ENCODE measurements at places on chromosomes 12 and 14.
A peak's percentile ranks its signal among the peaks of the same experiment; 100 is the strongest.

- no peak for DNase-seq
Observed at GRCh38 chr12:95859344-95859816, 628 bp downstream of the SNRPF start.

GRCh38 chr12:122021822-122022392 lies at the start of gene BCL7A:
TSS of gene BCL7A (plus strand) at chr12:122021884. CDS start at chr12:122022092, 208 bp downstream.
- peak; percentile 13 for DNase-seq

DNA sequence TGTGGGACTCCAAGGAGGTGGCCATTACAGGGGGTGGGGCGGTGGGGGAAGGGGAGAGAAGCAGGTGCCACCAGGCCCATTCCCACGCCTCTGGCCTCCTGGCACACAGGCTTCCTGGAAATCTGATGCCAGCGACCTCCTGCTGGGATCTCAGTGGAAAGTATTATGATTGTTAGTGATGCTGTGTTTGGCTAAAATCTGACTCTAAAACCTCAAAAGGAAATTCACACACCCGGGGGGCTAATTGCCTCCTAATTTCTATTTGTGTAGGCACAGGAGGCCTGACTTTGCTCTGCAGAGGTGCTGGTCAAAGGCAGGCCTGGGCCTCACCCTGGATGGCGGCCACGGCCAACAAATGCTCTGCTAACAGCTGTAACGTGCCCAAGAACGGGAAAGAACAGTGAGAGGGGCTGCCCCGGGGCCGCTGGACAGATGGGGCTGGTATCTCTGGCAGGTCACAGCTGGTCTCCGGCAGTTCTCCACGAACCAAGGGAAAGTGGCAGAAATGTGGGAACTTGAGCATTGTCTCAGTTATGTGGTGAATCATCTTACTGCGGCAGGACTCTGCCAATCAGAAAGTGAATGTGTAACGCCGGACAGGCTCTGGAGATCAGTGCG lies 14.3 kb downstream of the FAM181A start:
- DNase-seq, result no peak

DNA sequence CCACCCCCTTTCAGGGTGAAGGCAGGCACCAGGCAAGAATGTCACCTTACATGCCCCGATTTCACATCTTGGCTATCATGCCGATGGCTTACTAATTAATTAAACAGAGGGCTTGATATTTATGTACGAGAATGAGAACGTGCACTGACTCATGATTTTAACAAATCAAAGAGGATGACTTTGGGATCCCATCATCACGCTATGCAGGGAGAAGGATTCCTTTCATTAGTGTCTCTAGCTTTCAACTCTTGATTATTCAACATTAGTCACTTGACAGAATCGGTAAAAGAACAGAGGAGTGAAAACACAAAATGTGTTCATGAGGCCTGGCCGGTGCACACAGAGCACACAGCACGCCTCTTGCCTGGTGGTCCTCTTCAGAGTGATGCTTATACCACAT lies 80.6 kb downstream of the PRKAB1 start:
- DNase-seq, result no peak

GRCh38 chr14:69522026-69522425 lies 37.5 kb downstream of the PLEKHD1 start:
- DNase-seq, result no peak

- no peak for DNase-seq
Observed at GRCh38 chr12:49330032-49330619, 6.9 kb downstream of the C1QL4 start.

GRCh38 chr14:61379639-61380184 lies 58.3 kb downstream of the PRKCH start:
- no peak for DNase-seq

GRCh38 chr14:77139540-77140358 lies 1.8 kb downstream of the ZDHHC22 start:
- DNase-seq, result no peak

DNA sequence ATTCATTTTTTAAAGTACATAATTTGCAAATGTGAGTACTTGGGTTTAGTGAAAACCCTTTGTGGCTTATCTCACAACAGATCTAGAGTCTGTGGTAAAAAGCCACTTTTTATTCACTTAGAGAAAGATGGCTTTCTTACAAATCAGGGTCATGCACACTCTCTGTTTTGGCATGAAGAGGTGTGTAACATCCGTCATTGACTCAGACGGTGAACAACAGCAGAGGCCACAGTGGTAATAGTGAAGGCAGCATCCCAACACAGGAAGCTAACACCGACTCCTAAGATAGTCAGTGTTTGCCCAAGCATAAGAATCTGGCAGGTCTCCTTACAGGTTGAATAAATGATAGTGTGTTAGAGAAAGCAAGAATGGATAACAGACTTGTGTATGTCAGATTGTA lies 593.0 kb downstream of the SOX5 start:
- DNase-seq, result no peak
